ENCODE measurements at places on chromosomes 5 and 9.

GRCh38 chr9:127568971-127569885, 42.8 kb upstream of the STXBP1 start:
- DNase-seq: peak; percentile 80

DNA sequence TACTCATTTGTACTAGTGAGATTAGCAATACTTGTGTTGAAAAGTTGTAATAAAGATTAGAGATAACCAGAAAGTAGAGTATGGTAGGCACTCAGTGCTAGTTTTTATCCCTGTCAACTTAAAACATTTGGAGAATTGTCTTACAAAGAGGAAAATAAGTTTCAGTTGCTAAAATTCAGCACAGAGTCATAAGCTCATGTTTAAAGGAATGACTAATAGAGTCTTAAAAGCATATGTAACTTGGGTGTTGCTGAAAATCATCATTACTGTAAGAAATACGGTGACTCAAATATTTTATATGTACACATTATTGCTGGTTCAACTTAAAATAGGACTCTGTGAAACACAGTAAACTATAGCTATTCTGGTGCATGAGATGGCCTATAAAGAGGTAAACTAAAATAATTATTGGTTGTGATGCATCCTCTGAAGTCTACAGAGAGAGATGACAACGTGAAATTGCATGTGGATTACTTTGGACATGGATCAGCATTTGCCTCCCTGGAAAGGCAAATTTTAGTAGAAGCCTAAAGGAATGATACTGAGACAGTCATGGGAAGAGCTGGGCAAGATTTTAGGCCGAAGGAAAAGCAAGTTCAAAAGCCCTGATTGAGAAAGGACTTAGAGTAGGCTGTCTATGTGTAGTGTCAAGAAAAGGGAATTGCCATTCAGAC, 34.6 kb downstream of the SGCD start:
- DNase-seq: no peak

GRCh38 chr9:94639999-94640376, 670 bp upstream of the FBP1 start:
- DNase-seq: no peak

DNA sequence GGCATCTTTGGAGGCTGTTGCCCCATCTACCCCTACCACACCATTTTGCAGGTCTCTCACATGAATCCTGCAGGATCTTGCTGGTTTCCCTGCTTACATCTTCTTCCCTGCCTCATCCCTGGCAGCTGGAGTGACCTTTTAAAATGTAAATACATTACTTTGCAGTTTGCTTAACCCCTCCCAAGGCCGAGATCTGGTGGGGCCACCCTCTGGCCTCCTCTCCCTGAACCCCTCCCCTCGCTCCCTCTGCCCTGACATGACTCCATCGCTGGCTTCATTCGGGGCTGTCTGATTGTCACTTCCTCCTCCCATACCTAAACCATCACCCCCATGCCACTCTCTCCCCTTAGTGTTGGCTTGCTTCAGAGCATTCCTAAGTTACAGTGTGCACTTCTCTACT, 12.6 kb upstream of the PALM2AKAP2 start:
- no peak for DNase-seq

DNA sequence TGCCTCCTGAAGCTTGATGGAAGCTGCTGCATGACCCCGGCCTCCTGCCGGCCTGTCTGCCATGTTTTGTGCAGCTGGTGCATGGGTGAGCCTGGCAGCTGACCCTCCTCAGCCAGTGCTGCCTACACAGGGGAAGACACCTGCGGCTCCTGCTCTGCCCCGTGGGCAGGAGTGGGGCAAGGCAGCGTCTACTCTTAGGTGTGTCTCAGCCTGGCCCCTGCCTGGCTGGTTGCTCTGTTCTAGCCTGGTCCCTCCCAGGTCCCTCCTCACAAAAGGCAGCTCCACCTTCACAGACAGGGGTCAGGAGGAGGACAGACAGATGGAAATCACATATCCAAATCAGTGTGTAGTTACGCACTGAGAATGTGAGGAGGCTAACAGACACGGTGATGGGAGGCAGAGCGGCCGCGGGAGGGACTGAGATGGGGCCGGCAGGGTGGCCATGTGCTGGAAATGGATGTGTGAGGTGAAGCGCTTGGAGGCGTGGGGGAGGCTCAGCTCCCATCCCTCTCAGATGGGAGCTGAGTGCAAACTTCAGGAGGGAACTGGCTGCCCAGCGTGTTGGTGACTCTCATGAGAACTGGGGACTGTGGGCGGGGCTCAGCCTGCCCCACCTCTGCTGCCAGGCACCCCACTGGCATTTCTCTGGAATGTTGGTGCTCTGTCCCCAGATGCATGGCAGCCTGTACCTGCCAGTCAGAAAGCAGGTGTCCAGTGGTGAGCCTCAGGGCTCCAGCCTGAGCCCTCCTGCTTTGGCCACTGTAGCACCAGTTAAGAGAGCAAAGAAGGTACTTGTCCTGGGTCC, 43.4 kb downstream of the PPARGC1B start:
- DNase-seq: no peak

GRCh38 chr9:127181315-127181580, 58.8 kb upstream of the ANGPTL2 start:
- no peak for DNase-seq

GRCh38 chr5:54738118-54738972, 220.8 kb downstream of the SNX18 start:
- DNase-seq: no peak

GRCh38 chr9:77175151-77175550, 2.2 kb upstream of the VPS13A start:
- no peak for DNase-seq
